Ovary (tissue), 10 donors: ENCODE measurements at places on chromosomes 12 and 14.
A peak's percentile ranks its signal among the peaks of the same experiment; 100 is the strongest.

DNA sequence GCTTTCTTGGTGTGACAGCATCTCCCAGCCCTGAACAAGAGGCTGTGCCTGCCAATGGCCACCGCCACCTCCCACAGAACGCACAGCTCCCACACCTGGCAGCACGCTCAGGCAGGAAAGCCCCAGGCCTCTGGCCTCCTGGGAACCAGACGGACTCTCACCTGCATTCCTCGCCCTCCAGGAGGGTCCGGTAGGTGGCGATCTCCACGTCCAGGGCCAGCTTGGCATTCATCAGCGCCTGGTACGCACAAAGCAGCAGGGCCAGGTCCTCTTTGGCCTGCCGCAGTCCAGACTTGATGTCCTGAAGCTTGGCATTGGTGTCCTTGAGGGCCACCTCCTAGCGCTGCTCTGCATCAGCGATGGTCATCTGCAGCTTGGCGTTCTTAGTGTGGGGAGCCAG is 12.1 kb upstream of the KRT77 start:
- DNase-seq, result no peak

GRCh38 chr14:75077794-75078193 is 8.4 kb downstream of the ZC2HC1C start:
- no peak for DNase-seq

DNA sequence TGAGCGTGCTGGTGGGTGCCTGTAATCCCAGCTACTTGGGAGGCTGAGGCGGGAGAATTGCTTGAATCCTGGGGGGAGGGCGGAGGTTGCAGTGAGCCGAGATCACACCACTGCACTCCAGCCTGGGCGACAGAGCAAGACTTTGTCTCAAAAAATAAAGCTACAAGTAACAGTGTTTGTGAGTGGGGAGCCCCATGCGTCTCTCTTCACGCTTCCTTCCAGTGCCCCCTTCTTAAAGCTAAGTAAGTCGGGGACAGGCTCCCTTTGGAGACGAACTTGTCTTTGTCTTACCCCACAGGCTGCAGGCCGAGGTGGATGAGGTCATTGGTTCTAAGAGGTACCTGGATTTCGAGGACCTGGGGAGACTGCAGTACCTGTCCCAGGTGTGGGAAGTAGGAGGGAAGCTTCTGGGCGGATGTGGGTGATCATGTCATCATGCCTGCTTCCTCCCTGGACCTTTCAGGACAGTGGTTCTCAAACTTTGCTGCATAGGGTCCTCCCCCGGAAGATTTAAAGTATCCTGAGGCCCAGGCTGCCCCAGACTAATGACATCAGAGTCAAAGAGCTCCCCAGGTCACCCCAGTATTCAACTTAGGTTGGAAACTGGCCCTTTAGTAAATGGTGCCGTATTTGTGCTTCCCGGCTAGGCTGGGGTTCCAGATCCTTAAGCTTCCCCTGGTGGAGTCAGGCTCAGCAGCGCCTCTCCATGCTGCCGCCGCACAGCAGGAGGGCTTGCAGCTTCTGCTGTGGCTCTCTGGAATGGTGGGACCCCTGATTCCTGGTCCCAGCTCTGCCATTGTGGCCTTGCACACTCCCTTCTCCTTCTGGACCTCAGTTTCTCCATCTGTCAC is 37.1 kb downstream of the CYP46A1 start:
- DNase-seq, result no peak

DNA sequence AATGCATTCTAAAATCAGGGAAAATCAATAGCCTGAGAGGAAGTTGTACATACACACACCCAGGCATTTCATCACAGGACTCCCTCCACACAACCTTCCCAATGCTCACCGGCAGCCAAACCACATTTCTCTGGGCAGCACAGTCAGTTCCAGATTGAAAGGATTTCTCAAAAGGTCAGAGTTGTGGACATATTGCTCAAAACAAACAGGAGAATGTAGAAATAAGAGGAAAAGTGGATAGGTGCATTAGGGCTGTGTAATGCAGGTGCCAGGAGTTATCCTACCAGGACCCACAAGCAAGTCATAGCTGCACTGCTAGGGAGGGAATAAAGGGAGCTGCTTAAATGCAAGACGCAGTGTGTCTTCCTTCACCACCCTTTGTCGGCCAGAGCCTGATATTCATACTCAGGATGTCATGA is 62.9 kb downstream of the GCH1 start:
- peak; percentile 31 for DNase-seq

GRCh38 chr12:93789767-93790166 is 112.6 kb downstream of the CRADD start:
- DNase-seq, result no peak

DNA sequence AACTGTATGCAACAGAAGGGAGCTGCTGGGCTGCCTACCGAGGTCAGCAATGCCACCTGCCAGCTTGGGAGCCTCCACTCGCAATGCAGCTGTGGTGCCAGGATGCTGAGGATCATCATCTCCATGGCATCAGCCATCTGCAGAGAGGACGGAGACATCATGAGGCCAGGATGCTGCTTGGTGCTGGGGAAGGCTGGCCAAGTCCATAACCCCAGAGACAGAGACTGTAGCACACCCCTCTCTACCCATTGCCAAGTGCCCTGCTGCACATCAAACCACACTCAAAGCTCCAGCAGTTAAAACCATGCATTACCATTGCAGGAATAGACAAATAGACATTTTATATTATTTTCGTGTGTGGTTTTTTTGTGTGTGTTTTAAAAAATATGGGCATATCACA is 43.5 kb downstream of the SVOP start:
- DNase-seq, result no peak

DNA sequence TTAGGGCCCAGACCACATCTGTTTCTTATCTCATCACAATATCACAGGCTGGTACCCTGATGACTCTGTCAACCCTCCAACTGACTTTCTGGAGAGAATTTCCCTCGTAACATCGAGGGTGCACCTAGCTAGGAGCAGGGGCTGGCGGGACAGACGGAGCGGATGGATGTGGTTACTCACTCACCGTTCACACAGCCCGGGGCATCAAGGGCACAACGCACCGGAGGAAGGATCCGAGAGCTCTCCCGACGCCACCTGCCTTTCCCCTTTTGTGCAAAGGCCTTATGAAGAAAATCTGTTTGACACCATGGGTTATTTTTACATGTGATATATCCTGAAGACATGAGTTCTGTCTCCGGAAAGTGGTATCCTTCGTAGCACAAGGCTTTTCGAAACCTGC is 31.4 kb downstream of the SLC15A4 start:
- DNase-seq, result no peak

GRCh38 chr12:113724794-113725556 is 241.2 kb downstream of the RBM19 start:
- no peak for DNase-seq

DNA sequence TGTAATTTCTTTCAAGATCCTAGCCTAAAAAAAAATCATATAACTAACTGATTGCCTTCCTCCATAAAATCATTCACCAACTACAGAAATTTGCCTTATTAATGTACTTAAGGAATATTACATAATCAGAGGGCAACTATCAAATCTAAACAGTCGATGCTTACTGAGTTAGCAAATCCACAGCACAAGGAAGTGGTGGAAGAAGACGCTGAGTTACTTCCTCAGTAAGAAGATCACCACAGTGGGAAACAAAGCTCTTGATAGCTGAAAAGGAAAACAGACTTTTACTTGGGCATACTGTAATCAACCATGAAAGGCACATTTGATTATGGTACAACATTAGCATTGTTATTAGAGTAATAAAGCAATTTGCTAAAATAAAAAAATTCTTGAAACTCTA is 48.7 kb downstream of the HEATR5A start:
- DNase-seq, result no peak

GRCh38 chr12:89225401-89225800 is 126.9 kb downstream of the DUSP6 start:
- DNase-seq, result no peak

DNA sequence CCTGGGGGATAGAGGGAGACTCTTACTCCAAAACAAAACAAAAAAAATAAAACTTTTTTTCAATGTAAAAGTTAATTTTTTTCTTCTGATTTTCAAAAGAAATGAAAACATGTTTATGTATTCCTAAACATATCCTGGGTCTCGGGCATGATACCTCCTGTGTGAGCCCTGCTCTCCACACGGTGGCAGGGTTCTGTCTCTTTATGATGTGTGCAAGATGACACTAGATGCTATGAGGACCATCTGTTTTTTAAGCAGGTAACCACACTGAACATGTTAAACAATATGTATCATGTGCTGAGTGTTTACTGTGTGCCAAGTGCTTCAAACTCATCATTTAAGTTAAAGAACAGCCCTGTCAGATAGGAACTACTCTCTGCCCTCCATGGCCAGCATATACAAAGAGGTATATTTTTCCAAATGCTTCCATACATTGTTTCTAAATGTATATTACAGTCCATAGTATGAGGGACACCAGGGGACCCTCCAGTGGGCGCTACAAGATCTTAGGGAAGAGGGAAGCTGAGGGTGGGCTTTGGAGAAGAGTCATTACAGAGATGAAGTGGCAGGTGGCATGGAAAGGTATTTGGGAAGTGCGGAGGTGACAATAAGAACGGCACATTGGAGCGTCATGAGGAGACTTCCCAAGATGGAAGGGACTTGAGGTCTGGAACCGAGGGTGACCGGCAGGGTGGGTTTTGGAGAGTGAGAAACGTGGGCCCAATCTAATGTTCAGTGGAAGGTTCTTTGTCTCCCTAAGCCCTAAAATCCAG is 28.5 kb downstream of the FOS start:
- no peak for DNase-seq

DNA sequence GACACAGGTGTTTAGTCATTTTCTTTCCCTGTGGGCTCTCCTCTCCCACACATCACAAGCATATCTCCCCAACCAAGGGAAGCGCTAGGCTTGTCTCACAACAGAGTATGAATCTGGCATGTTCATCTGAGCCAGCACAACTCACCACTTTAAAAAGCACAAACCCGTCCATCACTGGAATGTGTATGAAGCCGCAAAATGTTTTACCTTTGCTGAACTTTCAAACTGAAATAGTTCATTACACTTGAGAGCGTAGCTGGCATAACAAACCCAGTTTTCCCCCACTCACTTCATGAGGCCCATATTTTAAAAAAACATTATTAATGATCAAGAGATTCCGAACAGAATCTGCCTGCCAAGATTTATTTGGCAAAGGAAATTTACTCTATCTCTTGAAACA is 15.8 kb downstream of the NID2 start:
- no peak for DNase-seq

GRCh38 chr12:56332512-56333196 is 1.1 kb downstream of the PAN2 start:
- DNase-seq, result no peak

DNA sequence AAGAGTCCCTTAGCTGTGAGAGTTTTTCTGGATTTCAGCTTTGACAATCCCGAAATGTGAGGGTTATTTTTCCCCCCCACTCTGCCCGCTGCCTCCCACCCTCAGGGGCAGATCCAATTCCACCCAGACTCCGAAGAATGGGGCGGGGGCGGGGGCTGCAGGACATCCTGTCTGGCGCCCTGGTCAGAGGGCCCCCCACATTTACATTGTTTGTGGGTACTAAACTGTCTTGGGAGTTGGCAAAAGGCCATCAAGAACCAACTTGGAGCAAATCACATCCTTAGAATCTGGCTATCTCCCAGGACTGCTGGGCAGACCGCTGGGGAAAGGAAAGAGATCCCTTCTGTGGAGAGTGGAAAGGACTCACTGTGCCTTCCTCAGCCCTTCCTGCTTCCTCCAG is 2.4 kb downstream of the EMP1 start:
- DNase-seq, result no peak

DNA sequence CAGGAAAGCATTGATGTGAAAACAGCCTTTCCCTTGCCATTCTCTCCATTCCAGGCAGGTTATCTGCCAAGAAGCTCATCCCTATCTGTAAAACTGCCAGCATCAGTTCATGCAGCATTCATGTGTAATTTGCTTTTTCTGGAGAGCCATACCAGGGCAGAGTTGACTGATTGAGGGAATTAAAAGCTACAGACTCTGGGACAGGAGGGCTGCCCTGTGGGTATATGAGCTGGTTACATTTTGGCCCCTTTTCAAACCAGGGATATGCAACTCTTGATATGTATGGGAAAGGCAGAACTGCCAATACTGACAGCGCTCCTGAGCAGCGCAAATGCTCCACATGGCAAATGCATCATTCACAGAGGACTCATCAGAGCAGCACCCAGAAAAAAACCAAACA is 53.7 kb downstream of the SYT1 start:
- no peak for DNase-seq

DNA sequence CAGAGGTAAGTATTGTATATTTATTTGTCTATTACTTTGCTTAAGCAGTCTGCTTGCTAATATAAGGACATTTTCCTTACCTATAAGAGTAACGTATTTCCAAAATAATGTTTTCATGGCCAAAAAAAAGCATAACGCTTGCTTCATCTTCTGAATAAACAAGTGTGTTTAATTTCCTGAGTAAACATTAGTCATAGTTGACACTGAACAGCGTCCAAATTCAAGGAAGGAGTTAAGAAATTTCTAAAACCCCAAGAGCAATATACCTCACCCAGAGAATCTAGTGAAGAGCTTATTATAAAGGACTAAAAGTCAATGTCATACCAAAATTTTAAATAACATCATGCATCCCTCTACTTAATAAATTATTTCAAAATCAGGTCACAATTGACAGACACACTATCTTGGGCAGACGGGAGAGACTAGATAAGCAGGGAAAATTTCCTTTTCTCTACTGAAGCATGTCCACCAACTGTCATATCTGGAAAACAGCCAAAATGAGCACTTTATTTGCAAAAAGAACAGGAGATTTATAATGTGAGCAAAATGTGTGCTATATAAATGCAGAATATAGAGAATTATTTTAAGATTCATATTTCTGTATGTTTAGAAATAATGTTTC is 25.1 kb downstream of the ANKS1B start:
- DNase-seq, result no peak

GRCh38 chr12:19681007-19681406 is 241.7 kb downstream of the AEBP2 start:
- no peak for DNase-seq

GRCh38 chr12:62910549-62911169 is 24.3 kb downstream of the PPM1H start:
- no peak for DNase-seq

- no peak for DNase-seq
Observed at GRCh38 chr14:90114554-90114953, 52.8 kb downstream of the KCNK13 start.

- peak; percentile 50 for DNase-seq
Observed at GRCh38 chr14:51776102-51776894, 84.1 kb upstream of the GNG2 start.

GRCh38 chr12:43884683-43885410 is 49.0 kb downstream of the TMEM117 start:
- DNase-seq, result no peak

DNA sequence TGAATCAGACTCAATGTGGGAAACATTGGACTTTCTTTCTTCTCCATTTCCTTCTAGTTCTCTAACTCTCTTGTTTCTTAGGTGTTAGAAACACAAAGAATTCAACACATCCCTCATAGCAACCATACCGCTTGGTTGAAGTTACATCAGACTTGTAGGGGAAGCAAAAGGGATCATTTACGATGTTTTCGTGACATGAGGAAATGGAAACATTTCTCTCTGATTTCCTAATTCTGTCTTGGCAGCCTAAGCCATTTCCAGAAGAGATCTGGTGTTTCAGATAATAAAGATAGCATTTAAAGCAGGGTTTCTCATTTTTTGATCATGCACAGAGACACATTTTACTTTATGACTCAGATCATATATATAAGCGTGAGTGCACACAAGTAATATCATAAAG is 202.0 kb downstream of the TMEM132C start:
- DNase-seq, result no peak
